Nephron progenitor cell (in vitro differentiated cells): ENCODE measurements at places on chromosomes 1 and 21.
A peak's percentile ranks its signal among the peaks of the same experiment; 100 is the strongest.

- DNase-seq: no peak
These were observed 202.9 kb upstream of the ADGRL2 start for GRCh38 chr1:81597720-81598426.

DNA sequence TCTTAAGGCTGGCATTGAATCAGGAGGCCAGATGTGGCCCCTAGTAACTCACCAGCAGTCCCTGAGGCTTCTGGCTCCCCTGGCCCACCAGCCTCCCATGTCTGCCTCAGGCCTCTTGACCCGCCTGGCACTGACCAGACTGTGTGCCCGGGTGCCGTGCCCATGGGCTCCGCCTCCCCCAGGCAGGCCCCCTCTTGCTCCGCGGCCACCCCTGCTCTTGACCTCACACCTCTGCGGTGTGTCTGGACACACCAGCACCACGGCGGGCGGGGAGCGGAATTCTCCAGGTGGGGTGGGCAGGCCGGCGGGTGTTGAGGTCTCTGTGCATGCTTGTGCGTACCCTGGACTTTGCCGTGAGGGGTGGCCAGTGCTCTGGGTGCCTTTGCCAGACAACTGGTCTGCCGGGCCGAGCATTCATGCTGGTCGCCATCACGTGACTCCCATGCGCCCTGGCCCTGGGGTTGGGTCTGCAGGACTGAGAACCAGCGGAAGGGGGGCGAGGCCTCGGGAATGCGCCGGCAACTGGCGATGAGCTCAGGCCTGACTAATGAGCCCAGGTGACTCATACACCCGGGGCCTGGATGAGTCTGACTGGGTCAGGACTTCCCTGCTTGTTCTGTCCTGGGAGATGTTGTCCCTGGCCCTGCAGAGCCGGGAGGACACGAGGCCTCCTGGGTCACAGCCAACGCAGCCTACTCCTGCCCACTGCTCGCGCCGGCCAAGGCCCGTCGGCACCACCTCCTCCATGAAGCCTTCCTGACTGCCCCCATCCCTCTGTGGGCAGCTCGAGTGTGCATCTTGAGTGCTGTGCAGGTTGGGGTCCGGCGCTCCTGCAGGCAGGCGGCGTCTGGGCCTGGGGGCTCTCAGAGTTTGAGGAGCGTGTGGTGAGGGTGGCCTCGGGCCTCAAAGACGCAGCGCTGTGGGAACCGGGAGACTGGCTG lies 22.6 kb downstream of the COL18A1 start:
- DNase-seq: peak; percentile 55

DNA sequence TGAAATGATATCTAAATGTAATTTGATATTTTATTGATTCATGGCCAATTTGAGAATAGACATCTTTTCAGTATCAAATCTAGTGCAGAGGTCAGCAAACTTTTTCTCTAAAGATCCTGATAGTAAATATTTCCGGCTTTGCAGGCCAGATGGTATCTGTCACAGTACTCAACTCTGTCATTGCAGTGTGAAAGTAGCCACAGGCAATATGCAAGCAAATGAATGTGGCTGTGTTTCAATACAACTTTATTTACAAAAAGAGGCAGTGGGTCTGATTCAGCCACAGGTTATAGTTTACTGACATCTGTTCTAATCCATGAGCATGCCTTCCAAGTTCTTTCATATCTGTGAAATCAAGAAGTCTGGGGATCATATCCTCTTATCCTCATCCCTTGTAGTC lies 221.2 kb downstream of the PRDM2 start:
- no peak for DNase-seq

DNA sequence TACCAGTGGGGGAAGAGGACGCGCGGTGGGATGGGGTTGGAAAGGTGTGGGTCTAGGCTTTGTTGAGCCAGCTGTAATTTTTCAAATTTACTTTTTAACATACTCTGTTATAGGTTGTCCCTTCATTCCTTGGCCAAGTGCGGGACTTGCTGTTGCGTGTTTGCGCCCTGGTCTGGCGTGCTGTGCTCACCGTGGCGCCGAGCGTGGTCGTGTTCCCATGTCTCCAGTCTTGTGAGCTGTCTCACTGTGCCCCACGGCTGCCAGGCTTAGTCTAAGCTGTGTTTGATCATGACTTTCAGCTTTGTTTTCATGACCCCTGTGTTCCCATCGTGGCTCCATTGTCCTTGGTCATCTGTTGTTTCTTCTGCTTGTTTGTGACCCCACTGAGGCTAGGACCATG lies 26.0 kb downstream of the TRAPPC10 start:
- DNase-seq: no peak

DNA sequence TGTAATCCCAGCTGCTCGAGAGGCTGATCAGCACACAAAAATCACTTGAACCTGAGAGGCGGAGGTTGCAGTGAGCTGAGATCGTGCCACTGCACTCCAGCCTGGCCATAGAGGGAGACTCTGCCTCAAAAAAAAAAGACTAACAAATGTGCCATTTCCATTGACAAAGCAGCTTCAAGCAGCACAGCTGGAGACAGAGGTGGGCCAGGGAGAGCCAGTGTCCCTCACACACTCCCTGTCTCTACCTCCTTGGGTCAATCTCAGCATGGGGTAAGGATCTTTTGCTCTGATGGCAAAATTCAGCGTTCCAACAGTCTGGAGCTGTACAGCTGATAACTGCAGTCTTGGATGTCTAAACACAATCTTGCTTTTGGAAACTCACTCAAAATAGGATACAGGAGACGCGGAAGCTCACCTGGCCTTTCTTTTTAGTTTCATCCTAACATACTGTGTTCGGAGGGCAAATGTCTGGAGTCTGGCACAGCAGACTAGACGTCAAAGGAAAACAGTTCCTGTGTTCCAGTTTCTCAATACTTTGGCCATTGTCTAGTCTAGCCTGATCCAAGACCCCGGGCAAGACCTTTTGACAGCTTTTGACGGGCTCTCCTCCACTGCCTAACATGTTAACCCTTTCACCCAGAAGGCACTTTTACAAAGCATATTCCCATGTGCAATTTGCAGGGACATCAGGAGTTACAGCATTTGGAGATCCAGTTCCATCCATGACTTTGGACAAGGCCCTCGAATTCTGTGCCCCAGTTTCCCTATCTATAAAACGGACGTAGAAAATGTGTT lies 2.9 kb downstream of the RCC2 start:
- no peak for DNase-seq

DNA sequence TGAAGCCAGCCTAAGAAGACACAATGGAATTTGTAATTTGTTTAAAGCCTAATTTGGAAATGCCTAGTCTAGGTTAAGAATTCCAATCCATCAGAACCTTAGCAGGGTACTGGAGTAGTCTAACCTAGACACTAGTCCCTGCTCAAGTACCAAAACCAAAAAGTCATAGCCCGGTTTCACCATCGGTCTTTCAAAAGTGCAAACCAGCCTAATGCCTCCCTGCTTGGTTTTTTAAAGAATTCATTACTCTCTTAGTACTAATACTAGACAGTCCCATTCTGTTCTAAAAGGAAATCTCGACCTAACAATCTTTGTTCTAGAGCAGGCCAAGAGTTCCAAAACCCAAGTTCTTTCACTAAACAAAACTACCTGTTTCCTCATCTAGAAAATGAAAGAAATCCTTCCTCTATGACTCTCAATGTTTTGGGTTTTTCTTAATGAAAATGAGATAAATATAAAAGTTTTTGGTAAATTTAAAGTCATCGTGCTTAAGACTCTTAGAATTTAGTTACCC lies 2.6 kb downstream of the PUM1 start:
- DNase-seq: no peak

DNA sequence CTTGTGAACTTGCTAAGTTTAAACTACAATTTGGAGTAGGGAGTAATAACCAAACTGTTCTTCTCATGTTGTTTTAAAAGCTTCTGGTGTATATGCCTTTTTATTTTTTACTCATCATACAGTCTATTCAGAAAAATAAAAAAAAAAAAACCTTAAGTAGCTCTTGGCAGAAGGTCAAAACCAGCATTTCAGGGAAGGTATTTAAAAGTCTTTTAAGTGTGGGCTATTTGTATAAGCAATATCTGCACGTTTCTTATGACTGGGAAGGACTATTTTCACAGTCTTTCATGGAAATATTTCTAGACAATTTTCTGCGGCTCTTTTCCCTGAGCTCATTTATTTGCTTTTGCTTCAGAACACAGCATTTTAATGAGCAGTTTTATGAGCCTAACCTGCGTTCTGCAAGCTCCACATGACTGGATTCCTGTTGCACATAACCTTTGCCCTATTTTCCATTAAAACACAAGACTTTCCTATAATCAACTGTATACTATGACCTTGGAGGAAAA lies 60.9 kb upstream of the C1orf105 start:
- DNase-seq: no peak

GRCh38 chr1:2561446-2561845 lies 5.3 kb downstream of the TNFRSF14 start:
- DNase-seq: no peak
